ENCODE measurements at places on chromosomes 7 and 10.

DNA sequence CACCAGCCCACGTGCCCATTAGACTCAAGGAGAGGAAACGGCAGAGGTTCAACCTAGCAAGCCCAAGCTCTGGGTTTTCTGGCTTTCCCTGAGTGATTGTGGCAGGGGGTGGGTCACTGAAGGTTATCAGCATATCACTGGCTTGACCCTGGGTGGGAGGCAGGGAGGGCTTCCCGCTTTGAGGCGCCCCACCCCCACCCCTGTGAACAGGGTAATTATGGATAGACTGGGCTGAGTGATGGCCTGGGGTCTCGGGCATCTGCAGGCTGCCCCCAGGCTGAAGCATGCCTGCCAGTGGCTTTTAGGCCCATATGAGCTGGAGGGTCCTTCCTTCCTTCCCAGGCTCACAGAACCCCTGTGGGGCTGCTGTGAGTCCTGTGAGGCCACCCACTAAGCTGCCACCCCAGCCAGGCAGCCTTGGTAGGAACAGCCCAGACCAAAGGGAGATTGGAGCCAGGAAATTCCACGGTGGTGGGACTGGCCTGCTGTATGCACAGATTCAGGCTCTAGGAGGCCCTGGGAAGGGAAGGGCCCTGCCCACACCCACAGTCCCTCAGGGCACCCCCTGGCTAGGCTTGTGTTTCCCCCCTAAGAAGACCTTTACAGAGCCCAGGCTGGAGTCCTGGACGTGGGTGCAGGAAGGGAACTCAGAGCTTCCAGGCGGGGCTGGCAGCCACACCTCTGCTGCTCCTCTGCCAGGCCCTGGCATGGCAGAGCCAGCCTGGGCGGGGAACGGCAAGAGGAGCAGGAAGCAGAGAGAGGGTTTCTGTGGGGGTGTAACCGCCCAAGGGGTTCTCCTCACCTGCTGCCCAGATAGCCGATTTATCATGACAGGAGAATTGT lies 33.1 kb downstream of the GPRIN2 start:
- H3K4me3 ChIP-seq = no peak overlapping the region
- H3K27ac ChIP-seq = peak overlapping the region; percentile 44
- H3K36me3 ChIP-seq = no peaks in the 10 kb centered on the region
- peaks cover 18% of the 10 kb centered on the region for H3K4me1 ChIP-seq

GRCh38 chr10:3478153-3478552 lies 305.6 kb upstream of the PITRM1 start:
- H3K4me3 ChIP-seq = no peak overlapping the region
- DNase-seq = no peak
- H3K27ac ChIP-seq = no peak overlapping the region
- no peaks in the 10 kb centered on the region for H3K27me3 ChIP-seq
- no peaks in the 10 kb centered on the region for H3K36me3 ChIP-seq
- no peaks in the 10 kb centered on the region for H3K4me1 ChIP-seq

DNA sequence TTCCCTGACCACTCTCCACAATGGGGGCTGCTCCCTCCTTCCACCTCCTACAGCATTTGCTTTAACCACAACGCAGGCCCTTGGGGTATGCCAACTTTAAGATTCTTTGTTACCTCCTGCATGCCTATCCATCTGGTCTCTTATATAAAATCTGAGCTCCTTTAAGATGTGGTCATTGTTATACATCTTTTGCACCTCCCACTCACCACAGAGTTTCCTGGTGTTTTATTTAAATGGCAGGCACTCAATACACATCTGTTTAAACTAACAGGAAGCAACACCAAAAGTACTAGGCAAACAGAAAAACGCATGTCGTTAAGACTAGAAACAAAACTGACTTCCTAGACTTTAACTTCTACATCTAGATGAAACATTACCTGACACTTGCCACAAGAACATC lies 36.3 kb downstream of the SLC25A13 start:
- no peak for DNase-seq
- no peaks in the 10 kb centered on the region for H3K27me3 ChIP-seq
- H3K4me1 ChIP-seq = no peaks in the 10 kb centered on the region
- H3K36me3 ChIP-seq = no peaks in the 10 kb centered on the region
- no peak overlapping the region for H3K27ac ChIP-seq

GRCh38 chr7:129436335-129436923 lies 2.2 kb downstream of the STRIP2 start:
- H3K27ac ChIP-seq = no peak overlapping the region
- no peaks in the 10 kb centered on the region for H3K27me3 ChIP-seq
- no peak overlapping the region for H3K4me3 ChIP-seq

DNA sequence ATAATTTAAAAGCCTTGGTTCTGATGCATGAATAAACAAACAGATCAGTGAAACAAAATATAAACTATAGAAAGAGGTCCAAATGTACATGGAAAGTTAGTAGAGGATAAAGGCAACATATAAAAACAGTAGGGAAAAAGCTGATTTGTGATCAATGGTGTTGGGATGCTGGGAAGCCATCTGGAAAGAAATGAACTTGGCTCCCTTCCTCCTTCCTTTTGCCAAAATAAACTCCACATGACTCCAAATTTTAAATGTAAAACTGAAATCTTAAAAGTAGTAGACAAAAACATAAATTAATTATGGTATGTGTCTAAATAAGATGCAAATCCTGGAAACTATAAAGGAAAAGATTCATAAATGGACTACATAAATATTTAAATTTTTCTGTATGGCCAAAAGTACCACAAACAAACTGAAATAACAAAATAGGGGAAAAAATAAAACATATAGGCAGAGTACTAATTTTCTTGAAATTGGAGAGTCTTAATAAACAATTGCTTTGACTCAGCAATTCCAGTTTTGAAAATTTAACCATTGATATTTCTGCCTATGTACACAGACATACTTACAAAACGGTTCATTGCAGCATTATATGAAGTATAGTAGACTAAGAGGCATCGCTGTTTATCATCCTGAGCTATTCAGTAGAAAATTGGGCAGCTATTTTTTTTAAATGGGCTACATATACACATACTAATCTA lies 77.0 kb upstream of the TRIM24 start:
- H3K27me3 ChIP-seq = no peaks in the 10 kb centered on the region
- H3K4me1 ChIP-seq = no peaks in the 10 kb centered on the region
- H3K27ac ChIP-seq = no peak overlapping the region
- H3K4me3 ChIP-seq = no peak overlapping the region
- H3K36me3 ChIP-seq = no peaks in the 10 kb centered on the region

DNA sequence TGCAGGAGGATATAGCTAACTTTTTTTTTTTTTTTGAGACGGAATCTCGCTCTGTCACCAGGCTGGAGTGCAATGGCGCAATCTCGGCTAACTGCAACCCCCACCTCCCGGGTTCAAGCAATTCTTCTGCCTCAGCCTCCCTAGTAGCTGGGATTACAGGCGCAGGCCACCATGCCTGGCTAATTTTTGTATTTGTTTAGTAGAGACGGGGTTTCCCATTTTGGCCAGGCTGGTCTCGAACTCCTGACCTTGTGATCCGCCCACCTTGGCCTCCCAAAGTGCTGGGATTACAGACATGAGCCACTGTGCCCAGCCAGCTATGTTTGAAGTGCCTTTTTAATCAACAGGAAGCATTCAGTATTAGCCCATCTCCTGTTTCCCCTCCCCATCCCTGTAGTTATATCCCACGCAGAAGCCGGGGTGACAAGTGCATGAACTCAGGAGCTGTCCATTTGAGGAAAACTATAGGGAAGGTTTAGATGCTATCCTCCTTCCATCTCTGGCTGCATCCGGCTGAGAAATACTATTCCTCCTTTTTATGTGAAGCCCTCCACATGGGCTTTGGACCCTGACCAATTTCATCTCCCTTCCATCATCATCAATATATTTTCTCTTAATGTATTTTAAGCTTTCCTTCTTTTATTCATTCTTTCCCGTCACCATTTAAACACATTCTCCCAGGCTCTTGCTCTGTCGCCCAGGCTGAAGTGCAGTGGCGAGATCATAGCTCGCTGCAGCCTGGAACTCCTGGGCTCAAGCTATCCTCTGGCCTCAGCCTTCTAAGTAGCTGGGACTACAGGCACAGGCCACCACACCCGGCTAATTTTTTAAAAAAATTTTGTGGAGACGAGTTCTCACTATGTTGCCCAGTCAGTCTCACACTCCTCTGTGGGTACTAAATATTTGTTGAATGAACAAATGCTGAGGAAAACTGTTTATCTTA lies 1.3 kb upstream of the POT1 start:
- H3K27me3 ChIP-seq = no peaks in the 10 kb centered on the region
- H3K4me3 ChIP-seq = no peak overlapping the region
- DNase-seq = no peak
- peaks cover 7% of the 10 kb centered on the region for H3K4me1 ChIP-seq

DNA sequence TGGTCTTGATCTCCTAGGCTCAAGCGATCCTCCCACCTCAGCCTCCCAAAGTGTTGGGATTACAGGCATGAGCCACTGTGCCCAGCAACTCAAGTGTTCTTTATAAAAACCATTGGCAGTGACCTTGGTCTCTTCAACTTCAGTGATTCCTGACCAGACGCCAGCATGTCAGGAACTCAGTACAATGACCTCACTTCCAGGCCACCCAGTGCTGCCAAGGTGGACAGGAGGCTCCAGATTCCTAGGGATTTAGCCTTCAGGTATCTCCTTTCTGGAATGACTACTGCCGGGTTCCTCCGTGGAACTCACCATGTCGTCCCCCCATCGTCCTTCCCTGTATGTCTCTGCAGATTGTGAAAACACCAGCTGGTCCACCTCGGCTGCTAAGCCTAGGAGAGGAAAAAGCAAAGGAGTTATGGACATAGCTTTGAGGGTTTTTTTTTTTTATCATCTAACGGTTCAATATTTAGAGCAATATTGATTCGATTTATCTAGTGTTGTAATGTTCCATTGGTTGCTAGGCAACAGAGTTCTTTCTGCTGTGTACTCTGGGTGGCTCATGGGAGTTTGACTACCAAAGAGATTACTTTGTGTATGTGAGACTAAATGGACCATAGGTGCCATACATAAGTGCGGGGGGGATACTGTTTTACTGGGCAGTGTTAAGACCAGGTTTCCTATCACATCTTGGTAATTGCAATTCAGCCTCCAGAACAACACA lies 425.8 kb upstream of the AUTS2 start:
- H3K4me1 ChIP-seq = no peaks in the 10 kb centered on the region
- no peak for DNase-seq
- H3K27ac ChIP-seq = no peak overlapping the region
- no peaks in the 10 kb centered on the region for H3K36me3 ChIP-seq
- no peaks in the 10 kb centered on the region for H3K27me3 ChIP-seq
- H3K4me3 ChIP-seq = no peak overlapping the region

DNA sequence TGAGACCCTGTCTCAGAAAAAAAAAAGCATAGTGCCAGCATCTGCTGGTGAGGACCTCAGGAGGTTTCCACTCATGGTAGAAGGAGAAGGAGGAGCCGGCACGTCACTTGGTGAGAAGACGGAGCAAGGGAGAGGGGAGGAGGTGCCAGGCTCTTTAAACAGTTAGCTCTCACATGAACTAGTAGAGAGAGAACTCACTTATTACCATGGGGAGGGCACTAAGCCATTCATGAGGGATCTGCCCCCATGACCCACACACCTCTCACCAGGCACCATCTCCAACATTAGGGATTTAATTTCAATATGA lies 62.9 kb upstream of the VKORC1L1 start:
- no peaks in the 10 kb centered on the region for H3K27me3 ChIP-seq
- DNase-seq = no peak
- H3K36me3 ChIP-seq = no peaks in the 10 kb centered on the region
- no peak overlapping the region for H3K4me3 ChIP-seq

GRCh38 chr10:115491526-115492140 lies 398.5 kb downstream of the ATRNL1 start:
- H3K4me1 ChIP-seq = no peaks in the 10 kb centered on the region
- no peaks in the 10 kb centered on the region for H3K36me3 ChIP-seq
- H3K27ac ChIP-seq = no peak overlapping the region
- H3K27me3 ChIP-seq = no peaks in the 10 kb centered on the region
- no peak for DNase-seq
- H3K4me3 ChIP-seq = no peak overlapping the region

DNA sequence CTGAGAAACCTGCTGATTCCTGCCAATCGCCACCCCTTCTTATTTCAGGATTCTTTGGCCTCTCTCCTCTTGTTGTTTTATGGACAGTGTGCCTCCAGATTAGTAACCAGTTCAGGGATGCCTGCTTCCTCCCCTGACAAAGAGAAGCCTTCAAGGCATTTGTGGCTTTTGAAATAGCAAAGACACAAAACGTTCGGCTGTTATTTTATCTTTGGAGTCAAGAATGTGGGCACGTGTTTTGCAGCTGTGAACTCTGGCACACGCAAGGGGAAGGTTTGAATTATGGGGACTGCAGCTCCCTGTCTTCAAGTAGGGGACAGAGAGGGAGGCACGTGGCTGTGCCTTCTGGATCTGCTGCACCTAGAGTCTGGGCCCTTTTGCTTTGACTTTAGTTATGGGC lies 157.9 kb upstream of the GRB10 start:
- no peaks in the 10 kb centered on the region for H3K36me3 ChIP-seq
- no peak overlapping the region for H3K27ac ChIP-seq
- no peak for DNase-seq
- H3K27me3 ChIP-seq = no peaks in the 10 kb centered on the region
- H3K4me3 ChIP-seq = no peak overlapping the region

- no peaks in the 10 kb centered on the region for H3K27me3 ChIP-seq
- H3K4me1 ChIP-seq = peaks cover 65% of the 10 kb centered on the region
- H3K4me3 ChIP-seq = no peak overlapping the region
- no peak for DNase-seq
- H3K36me3 ChIP-seq = no peaks in the 10 kb centered on the region
- H3K27ac ChIP-seq = no peak overlapping the region
These were observed 3.0 kb downstream of the SMARCD3 start for GRCh38 chr7:151245360-151246101.

DNA sequence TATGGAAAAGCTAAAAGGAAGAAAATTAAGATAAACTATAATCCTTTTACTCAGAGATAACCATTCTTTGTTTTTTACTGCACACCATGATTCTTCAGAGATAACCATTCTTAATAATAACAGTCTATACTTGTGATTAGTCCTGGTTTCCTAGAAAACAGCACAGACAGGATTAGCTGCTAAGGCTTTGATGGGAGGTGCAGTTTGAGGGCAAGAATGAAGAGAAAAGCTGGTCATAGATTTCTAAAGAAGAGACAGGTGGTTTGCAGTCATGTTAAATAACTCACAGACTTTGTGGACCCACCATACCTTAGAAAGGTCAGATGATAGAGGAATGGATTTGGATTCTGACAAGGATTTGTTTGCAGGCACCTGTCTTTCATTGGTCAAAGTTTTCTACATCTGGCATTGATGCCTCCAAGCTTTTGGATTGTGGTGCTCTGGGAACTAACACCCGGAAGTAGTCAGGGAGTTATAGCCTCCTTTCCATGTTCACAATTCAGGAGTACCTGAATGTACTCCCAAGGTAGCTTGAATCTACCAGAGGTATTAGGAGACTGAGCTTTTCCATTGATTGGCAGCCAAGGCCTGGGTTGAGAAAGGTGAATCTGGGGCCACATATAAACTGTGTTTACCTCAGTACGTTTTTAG lies 3.7 kb downstream of the SMC3 start:
- DNase-seq = no peak
- peaks cover 45% of the 10 kb centered on the region for H3K4me1 ChIP-seq
- H3K36me3 ChIP-seq = no peaks in the 10 kb centered on the region
- H3K27ac ChIP-seq = no peak overlapping the region

- H3K27me3 ChIP-seq = peaks cover 6% of the 10 kb centered on the region
- H3K4me3 ChIP-seq = no peak overlapping the region
- peak; percentile 20 for DNase-seq
- no peaks in the 10 kb centered on the region for H3K36me3 ChIP-seq
- H3K27ac ChIP-seq = no peak overlapping the region
These were observed 43.1 kb upstream of the HSPB1 start for GRCh38 chr7:76259124-76260093.

Data from body of pancreas (tissue), 4 donors.